Activated CD4-positive, alpha-beta memory T cell treated with anti-CD3 and anti-CD28 coated beads for 36 hours (primary cell): ENCODE measurements at places on chromosomes 5 and 9.

DNA sequence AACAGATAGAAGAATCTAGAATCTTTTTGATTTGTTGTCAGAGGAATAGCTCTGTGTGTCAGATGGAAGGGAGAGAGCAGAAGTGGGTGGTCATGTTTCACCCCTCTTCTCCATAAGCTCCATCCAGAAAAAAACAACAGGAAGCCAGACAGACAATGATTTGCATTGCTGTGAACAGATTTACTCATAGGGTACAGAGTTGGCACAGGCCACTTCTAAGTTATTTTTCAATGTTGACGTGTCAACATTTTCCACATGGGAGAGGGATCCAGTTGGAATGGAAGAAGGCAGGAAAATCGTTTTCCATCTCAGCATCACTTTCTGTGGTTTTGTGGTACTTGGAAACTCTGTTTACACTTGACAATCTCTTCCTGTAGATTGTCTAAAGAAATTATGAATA is 86.7 kb downstream of the INSYN2B start:
- no peak for DNase-seq

- DNase-seq = no peak
Observed at GRCh38 chr5:146081556-146081955, 23.8 kb downstream of the PLAC8L1 start.

GRCh38 chr9:109476642-109477257 is 21.4 kb downstream of the PTPN3 start:
- no peak for DNase-seq

- DNase-seq = no peak
Observed at GRCh38 chr5:66793049-66793448, 196.9 kb downstream of the MAST4 start.

GRCh38 chr9:105055917-105056316 is 128.0 kb upstream of the ABCA1 start:
- no peak for DNase-seq
